ENCODE measurements at places on chromosomes 13 and 19. TPM values are rescaled to one million over a fixed set of nuclear protein-coding genes. Genes with fewer than 3 reads are reported as not detected.

The PBX4 gene
- polyA plus RNA-seq: 2.9 TPM

The CD70 gene
- polyA plus RNA-seq: not detected

The GSX1 gene
- polyA plus RNA-seq: not detected

The CRX gene
- not detected for polyA plus RNA-seq

The CHST8 gene
- 0.23 TPM for polyA plus RNA-seq

The SLITRK6 gene
- 0.25 TPM for polyA plus RNA-seq

The CACNG8 gene
- polyA plus RNA-seq: under 0.01 TPM

The ZNF728 gene
- polyA plus RNA-seq: not detected

The OR7G1 gene
- polyA plus RNA-seq: not detected

The ZNF235 gene
- 1.1 TPM for polyA plus RNA-seq

The ATP8B3 gene
- polyA plus RNA-seq: 0.15 TPM

The DACH1 gene
- 2.9 TPM for polyA plus RNA-seq

The CYP2A7 gene
- polyA plus RNA-seq: not detected

The SLC15A1 gene
- 0.19 TPM for polyA plus RNA-seq

The NLRP7 gene
- not detected for polyA plus RNA-seq
